T-helper 2 cell treated with Interferon-gamma antibody and Interleukin-4, amounts not matched to agents 100 ng/mL and 5 ng/mL, for 36 hours (primary cell): ENCODE measurements at places on chromosomes 3 and 15. TPM values are rescaled to one million over a fixed set of nuclear protein-coding genes. Genes with fewer than 3 reads are reported as not detected.

Gene PEX5L
- total RNA-seq: 0.57 TPM in 1 of 2 replicates, not detected in the other

Gene TMEM45A
- total RNA-seq: 0.32 and 0.68 TPM in 2 replicates

Gene SLC2A2
- total RNA-seq: not detected in 2 replicates

Gene LRRIQ4
- 0.16 TPM in 1 of 2 replicates, not detected in the other for total RNA-seq

Gene PLSCR2
- total RNA-seq: 0.11 TPM in 1 of 2 replicates, not detected in the other

Gene INKA1
- total RNA-seq: 0.41 and 0.82 TPM in 2 replicates

Gene SCN11A
- total RNA-seq: 0.09 TPM in 1 of 2 replicates, not detected in the other

Gene EMC7
- 61.8 and 62.2 TPM in 2 replicates for total RNA-seq

Gene VILL
- total RNA-seq: 19.8 and 20.2 TPM in 2 replicates

Gene HGD
- total RNA-seq: 0.50 and 0.64 TPM in 2 replicates

Gene GOLGA8T
- 0.14 TPM in 1 of 2 replicates, not detected in the other for total RNA-seq

Gene PRR20G
- total RNA-seq: not detected in 2 replicates

Gene C3orf85
- total RNA-seq: not detected in 2 replicates

Gene PDE8A
- 10.9 and 12.5 TPM in 2 replicates for total RNA-seq

Gene SPINK8
- not detected in 2 replicates for total RNA-seq

Gene KLHL6
- 31.7 and 32.5 TPM in 2 replicates for total RNA-seq

Gene BRPF1
- total RNA-seq: 41.9 and 44.2 TPM in 2 replicates

Gene SLCO2A1
- not detected in 2 replicates for total RNA-seq

Gene IGF2BP2
- 0.07 TPM in 1 of 2 replicates, not detected in the other for total RNA-seq

Gene TMEM212
- not detected in 2 replicates for total RNA-seq

Gene EOMES
- 4.8 and 5.1 TPM in 2 replicates for total RNA-seq

Gene FBXW12
- not detected in 2 replicates for total RNA-seq

Gene DNAJB8
- not detected in 2 replicates for total RNA-seq

Gene SH2D7
- 0.11 and 0.34 TPM in 2 replicates for total RNA-seq
